ENCODE measurements at places on chromosomes 2 and 18. TPM values are rescaled to one million over a fixed set of nuclear protein-coding genes. Genes with fewer than 3 reads are reported as not detected.

FBLN7 gene
- total RNA-seq = 2.2 TPM

LIMS1 gene
- total RNA-seq = 375 TPM

DYSF gene
- 96.5 TPM for total RNA-seq

CROCC2 gene
- total RNA-seq = not detected

ATP6V1B1 gene
- not detected for total RNA-seq

- DNase-seq = no peak
Measured at GRCh38 chr2:74072565-74072964, 75.1 kb downstream of the BOLA3 start.

DNA sequence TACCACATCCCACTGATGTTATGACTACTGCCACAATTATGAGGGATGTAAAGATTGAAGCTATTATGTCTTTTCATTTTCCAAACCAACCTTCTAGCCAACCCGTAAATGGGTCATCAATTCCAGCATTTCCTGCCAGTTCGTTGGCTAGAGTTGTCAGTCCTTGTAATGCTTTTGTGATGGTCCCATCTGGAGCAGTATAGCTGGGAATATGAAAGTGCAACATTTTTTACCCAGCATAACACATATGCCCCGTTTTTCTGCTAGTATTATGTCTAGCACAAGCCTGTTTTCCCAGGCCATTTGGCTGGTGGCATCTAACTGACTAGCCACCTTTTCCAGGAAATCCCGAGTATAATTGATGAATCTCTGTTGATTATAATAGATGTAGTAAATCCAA is 1501.6 kb upstream of the SLC39A10 start:
- no peak for DNase-seq

DNA sequence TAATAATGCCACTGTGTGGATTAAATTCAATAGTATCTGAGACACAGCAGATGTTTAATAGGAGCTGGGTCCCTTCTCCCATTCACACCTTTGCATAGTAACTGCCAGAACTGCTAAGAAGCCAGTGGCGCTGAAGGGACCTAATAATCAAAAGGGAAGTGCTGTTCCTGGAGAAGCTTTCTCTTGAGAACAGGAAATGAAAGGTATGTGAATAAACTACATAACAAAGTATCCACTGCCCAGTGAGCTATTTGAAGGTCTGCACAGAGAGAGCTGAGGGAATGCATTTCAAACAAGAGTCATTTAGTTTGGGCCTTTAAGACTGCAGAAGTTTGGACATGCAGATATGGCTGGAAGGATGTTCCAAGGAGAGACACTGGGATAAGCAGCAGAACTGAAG is 56.1 kb upstream of the KIDINS220 start:
- no peak for DNase-seq

DNA sequence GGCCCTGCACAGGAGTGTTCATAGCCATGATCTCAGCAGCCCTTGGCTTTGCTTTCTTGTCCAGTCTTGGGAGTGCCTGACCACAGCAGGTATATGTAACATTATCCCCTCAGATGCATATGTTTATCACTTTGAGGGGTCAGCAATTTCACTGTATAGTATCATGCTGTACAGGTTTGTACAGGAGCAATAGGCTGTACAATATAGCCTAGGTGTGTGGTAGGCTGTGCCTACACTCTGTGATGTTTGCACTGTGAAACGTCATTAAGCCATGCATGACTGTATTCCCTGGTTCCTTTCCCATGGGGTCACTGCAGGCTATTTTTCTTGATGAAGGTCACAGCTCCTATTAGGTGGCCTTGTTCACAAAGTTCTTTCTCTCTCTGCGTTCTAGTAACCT is 4.7 kb upstream of the IL36G start:
- no peak for DNase-seq

GRCh38 chr18:59822612-59823550 is 76.9 kb upstream of the PMAIP1 start:
- no peak for DNase-seq

- DNase-seq = peak; percentile 25
Measured at GRCh38 chr2:203340791-203341487, 12.7 kb downstream of the ABI2 start.

GRCh38 chr2:185147361-185147760 is 549.0 kb downstream of the ZNF804A start:
- no peak for DNase-seq

DNA sequence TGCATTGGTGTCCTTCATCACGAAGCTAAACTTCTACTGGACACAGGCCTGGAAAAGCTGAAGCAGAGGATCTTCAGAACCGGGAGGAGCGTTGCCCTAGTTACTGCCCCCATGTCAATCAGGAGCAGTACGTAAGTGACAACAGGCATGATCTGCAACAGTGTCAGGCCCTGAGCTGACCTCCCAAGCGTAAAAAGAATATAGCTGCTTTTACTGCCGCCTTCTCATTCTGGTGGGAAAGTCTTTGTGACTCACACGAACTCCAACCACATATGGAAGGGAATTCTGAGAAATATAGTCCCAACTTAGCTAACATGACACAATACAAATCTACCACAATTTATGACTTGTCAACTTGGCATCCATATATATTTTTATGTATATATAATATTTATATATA is 1007.7 kb upstream of the CDH2 start:
- DNase-seq = no peak

GRCh38 chr2:71781695-71782228 is 328.4 kb downstream of the DYSF start:
- DNase-seq = no peak

DNA sequence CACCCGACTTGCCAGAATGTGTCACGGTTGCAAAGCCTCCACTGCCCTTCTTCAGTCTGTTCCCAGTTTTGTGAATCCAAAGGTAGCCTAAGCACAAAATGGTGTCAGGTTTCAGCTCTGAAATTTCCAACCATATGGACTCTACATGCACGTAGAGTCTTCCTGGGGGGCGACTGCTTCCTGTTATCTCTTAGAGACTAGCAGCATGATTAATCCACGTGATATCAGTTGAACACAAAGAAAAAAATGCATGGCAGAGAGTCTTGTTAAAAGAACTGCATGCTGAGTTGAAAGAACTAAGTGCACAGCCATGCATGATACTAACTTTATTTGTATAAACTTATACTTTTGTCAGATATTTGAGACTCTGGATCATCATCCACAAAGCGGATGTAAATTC is 404.4 kb downstream of the SOCS6 start:
- DNase-seq = no peak

GRCh38 chr2:225104971-225105370 is 62.7 kb upstream of the DOCK10 start:
- DNase-seq = no peak

- DNase-seq = peak; percentile 50
Measured at GRCh38 chr18:58484989-58485981, 143.6 kb downstream of the ALPK2 start.
